ENCODE measurements at places on chromosomes 4 and X. TPM values are rescaled to one million over a fixed set of nuclear protein-coding genes. Genes with fewer than 3 reads are reported as not detected.

- no peak overlapping the region for H3K4me3 ChIP-seq
- H3K27me3 ChIP-seq, result no peaks in the 10 kb centered on the region
- H3K36me3 ChIP-seq, result no peaks in the 10 kb centered on the region
- H3K27ac ChIP-seq, result no peak overlapping the region
Measured at GRCh38 chr4:116546759-116547158, 538.6 kb downstream of the TRAM1L1 start.

GATA1 gene
- not detected for total RNA-seq

UNC5C gene
- total RNA-seq, result 0.23 TPM

FDCSP gene
- total RNA-seq, result not detected

DNA sequence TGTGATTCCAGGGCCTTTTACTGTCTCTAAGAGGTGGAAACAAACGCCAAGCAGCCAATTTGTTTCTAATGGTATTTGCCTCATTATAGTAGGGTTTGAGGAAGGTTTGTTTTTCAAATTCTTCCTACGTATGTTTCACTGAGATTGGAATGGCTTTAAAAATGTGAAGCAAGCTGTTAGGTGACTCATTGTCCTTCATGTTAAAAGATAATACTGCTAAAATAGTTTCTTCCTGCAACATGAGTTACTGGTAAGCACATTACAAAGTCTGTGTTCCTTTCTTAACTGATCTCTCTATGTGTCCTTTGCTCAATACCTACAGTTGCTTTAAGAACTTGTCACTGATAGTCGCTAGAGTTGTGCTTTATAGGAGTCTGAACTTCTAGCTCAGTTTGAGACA is 1183.9 kb downstream of the RPA4 start:
- no peaks in the 10 kb centered on the region for H3K27me3 ChIP-seq
- no peak overlapping the region for H3K4me3 ChIP-seq
- H3K36me3 ChIP-seq, result no peaks in the 10 kb centered on the region
- H3K27ac ChIP-seq, result no peak overlapping the region
